ENCODE measurements at places on chromosomes 11 and 22. TPM values are rescaled to one million over a fixed set of nuclear protein-coding genes. Genes with fewer than 3 reads are reported as not detected.

GRCh38 chr11:12958986-12959385, 50.1 kb upstream of the RASSF10 start:
- no peaks in the 10 kb centered on the region for H3K36me3 ChIP-seq
- H3K4me1 ChIP-seq, result no peaks in the 10 kb centered on the region
- H3K27me3 ChIP-seq, result peaks cover 20% of the 10 kb centered on the region

PGA5 gene
- not detected for total RNA-seq

ARHGAP8 gene
- 0.39 TPM for total RNA-seq

DNA sequence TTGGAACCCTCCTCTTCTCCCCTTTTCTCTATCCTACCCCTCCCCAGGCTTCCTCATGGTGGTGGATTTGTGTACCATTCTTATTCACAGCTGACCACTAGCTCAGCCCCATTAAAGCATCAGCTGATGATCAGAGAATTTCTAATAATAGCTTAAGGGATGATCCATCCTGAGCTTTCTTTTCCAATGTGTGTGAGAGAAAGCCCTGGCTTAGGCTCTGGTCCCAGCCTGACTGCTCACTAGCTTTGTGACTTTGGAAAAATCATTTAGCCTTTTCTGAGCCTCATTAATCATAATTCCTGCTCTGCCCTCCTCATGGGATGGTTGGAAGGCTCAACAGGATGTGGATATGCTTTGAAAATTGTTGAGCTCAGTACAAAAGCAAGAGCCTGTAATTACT, 26.3 kb upstream of the CCDC90B start:
- H3K27me3 ChIP-seq, result peaks cover 4% of the 10 kb centered on the region
- DNase-seq, result no peak
- H3K36me3 ChIP-seq, result no peaks in the 10 kb centered on the region
- H3K4me1 ChIP-seq, result no peaks in the 10 kb centered on the region
- no peak overlapping the region for H3K27ac ChIP-seq

OR6T1 gene
- not detected for total RNA-seq

CARNS1 gene
- 4.9 TPM for total RNA-seq

GTSE1 gene
- total RNA-seq, result 111 TPM

DNA sequence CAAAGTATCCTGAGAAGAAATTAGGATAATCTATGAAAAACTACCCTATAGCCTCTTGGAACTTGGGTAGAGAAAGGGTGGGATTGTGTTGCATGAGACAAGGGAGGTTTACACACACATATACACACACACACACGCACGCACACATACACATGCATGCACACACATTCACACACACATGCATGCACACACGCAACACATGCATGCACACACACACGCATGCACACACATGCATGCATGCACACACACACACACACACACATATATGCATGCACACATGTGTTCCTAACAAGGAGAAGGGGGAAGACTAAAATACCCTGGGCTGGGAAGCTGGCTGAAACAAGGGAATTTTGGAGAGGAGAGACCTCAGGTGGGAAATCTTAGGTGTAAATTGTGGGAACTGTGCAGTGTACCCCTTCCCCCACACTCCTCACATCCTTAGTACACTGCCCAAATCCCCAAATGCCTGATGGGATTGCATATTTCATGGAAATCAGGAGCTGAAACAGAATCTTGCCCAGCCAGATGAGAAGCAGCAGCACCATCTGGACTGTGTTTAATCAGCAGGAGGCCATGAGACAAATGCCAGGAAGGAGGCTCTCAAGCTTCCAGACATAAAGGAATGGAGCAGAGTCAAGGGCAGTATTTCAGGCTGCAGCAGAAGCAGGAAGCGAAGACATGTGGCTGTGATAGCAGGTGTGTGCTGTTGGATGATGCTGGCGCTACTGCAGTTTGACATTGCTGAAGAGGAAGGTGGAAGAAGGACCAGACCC, 14.6 kb upstream of the POLD3 start:
- H3K4me1 ChIP-seq, result no peaks in the 10 kb centered on the region
- H3K4me3 ChIP-seq, result no peak overlapping the region
- no peaks in the 10 kb centered on the region for H3K27me3 ChIP-seq
- H3K27ac ChIP-seq, result no peak overlapping the region

KLHL35 gene
- total RNA-seq, result 0.26 TPM

OR52A1 gene
- total RNA-seq, result not detected

DNA sequence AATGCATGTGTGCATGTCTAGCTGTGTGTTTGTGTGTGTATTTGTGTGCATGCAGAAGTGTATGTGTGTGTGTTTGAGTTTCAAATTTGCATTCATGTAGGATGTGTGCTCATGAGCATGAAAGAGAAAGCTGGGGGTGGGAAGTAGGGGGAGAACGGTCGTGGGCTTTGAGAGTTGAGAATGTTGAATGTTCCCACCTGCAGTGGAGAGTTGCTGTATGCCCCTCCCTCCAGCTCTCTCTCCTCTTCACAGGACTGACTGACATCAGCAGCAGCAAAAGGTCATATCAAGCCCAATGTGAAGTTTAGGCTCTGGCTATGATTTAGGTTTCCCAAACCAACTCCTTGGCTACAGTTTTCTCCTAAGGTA, 63.8 kb upstream of the RRAS2 start:
- H3K36me3 ChIP-seq, result no peaks in the 10 kb centered on the region
- H3K27me3 ChIP-seq, result no peaks in the 10 kb centered on the region
- no peak overlapping the region for H3K4me3 ChIP-seq
- no peak overlapping the region for H3K27ac ChIP-seq
- DNase-seq, result no peak
- peaks cover 16% of the 10 kb centered on the region for H3K4me1 ChIP-seq

GRCh38 chr11:108530426-108530825, 32.2 kb upstream of the POGLUT3 start:
- no peaks in the 10 kb centered on the region for H3K4me1 ChIP-seq
- H3K36me3 ChIP-seq, result no peaks in the 10 kb centered on the region
- no peaks in the 10 kb centered on the region for H3K27me3 ChIP-seq
- DNase-seq, result no peak

DNA sequence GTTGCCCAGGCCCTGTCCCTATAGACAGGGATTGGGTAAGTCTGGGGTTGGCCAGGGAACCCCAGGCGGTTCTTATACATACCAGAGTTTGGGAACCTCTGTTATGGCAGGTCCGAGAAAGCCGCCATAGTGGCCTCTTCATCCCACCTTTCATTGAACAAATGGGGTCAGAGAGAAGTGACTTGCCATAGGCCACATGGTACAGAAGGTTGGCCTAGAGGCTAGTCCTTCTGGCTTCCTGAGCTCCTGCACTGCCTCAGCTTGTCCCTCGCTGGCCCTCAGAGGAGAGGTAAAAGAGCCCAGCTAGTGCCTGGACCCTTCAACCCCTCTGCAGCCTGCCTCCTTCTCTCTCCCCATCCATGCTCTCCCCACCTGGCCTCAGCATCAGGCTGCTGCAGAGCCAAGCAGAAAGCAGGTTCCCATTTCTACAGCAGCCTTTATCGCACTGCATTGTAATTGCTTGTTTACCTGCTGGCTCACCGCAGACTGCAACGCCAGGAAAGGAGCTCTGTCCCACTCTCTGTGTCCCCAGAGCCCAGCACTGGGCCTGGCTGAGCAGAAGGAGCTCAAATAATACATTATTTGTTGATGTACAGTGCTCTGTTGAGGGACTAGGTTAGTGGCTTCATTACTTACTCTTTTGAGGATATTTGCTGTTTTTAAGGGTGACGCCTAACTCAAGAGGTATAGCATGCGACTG, 103.6 kb downstream of the TRIM29 start:
- no peaks in the 10 kb centered on the region for H3K36me3 ChIP-seq
- no peak for DNase-seq
- peaks cover 2% of the 10 kb centered on the region for H3K27me3 ChIP-seq

- H3K4me1 ChIP-seq, result peaks cover 39% of the 10 kb centered on the region
- no peaks in the 10 kb centered on the region for H3K27me3 ChIP-seq
- peak; percentile 23 for DNase-seq
- peaks cover 29% of the 10 kb centered on the region for H3K36me3 ChIP-seq
Measured at GRCh38 chr22:40224702-40225101, 47.0 kb downstream of the TNRC6B start.

GRCh38 chr11:10502770-10503169, 38.2 kb downstream of the RNF141 start:
- H3K4me1 ChIP-seq, result no peaks in the 10 kb centered on the region
- no peak for DNase-seq
- H3K36me3 ChIP-seq, result peaks cover 15% of the 10 kb centered on the region
- H3K4me3 ChIP-seq, result no peak overlapping the region
- peak overlapping the region; percentile 32 for H3K27ac ChIP-seq

TRIM48 gene
- total RNA-seq, result not detected

ESRRA gene
- total RNA-seq, result 43.2 TPM

DNA sequence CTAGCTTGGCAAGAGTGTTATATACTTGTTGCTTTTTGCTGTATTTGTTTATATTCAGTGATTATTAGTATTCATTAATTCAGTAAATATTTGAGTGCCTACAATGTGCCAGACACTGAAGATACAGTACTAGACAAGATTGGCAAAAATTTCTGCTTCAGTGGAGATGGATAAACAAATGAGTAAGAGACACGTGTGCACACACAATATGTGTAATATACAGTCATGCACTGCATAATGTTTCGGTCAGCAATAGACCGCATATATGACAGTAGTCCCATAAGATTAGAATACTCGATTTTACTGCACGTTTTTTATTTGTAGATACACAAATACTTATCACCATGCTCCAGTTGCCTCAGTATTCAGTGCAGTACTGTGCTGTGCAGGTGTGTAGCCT, 104.9 kb upstream of the GAL start:
- no peak overlapping the region for H3K27ac ChIP-seq
- H3K4me3 ChIP-seq, result no peak overlapping the region
- no peak for DNase-seq
- peaks cover 6% of the 10 kb centered on the region for H3K4me1 ChIP-seq

DNA sequence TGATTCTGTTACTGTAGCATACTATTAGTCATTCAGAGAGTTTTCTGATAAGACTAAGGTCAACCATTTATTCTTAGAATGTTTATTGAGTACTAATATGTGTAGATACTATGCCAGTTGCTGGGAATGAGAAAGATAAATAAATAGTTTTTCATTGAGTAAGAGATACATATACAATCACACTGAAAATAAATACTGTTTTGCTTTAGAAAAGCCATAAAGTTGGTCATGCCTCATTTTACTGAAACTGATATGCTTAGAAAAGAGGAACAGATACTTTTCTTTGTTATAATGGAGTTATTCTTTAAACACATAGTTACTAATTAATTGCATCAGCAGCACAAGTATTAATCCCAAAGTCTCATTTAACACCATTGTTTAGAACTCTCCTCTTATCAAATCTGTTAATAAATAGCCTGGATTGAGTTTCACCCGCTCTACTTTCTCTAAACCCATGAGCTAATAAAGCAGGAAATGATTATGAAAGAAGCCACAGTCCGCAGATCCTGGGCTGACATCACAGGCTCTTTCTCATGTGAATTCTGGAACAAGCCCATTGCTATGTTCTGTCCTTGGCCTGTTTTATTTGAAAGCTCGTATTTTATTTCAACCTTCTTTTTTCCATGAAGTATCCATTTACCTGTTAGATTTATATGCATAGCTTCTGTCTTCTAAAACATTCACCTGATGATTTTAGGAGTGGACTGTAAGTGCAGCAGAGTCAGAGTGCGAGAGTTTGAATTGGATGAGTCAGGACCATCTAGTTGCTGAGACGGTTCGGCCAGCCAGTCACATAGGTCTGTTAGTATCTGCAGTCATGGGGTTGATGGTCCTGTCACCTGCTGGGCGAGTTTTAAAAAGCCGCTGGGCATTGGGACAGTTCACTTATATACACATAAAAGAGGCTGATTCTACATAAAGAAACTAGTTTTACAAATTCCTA, 35.5 kb downstream of the PIWIL4 start:
- H3K36me3 ChIP-seq, result no peaks in the 10 kb centered on the region
- H3K27me3 ChIP-seq, result no peaks in the 10 kb centered on the region
- no peak overlapping the region for H3K4me3 ChIP-seq
- no peak overlapping the region for H3K27ac ChIP-seq
